Chondrocyte (in vitro differentiated cells): ENCODE measurements at places on chromosomes 7 and 10. TPM values are rescaled to one million over a fixed set of nuclear protein-coding genes. Genes with fewer than 3 reads are reported as not detected.

Gene HOXA7
- not detected in 3 replicates for total RNA-seq

DNA sequence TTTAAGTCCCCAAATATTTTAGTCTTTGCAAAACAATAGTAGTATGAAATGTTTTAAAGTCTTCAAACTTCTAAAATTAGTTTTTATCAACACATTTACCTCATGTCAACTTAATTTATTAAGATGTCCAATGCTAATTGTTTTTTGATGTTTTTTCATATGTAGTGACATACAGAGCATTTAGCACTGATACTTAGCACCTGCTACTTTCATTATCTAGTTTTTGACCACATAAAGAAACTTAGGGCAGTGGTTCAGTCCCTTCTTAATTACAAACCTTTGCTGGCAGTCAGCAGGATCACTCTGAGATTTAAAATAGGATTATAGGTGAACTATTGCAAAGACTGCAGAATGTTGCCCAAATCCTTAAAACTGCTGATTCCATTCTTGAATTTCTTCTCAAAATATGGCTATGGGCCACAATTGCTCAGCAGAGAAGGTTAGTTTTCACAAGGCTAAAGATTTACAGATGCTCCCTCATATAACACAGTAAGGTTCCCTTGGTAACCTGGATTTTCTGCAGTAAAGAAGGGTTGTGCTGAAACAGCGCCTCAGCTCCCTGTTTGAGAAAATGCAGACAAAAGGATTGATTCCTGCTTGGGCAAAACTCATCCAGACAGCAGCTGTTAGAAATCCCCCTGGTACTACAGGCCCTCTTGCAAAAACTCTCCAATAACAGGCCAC, 3.4 kb downstream of the GPR85 start:
- no peaks in the 10 kb centered on the region for H3K36me3 ChIP-seq
- H3K4me3 ChIP-seq = no peak overlapping the region
- no peak overlapping the region for H3K27ac ChIP-seq
- H3K27me3 ChIP-seq = peaks cover 31% of the 10 kb centered on the region

Gene BLNK
- total RNA-seq = not detected in 3 replicates

- no peak for DNase-seq
- H3K27ac ChIP-seq = peak overlapping the region; percentile 43
- H3K4me3 ChIP-seq = no peak overlapping the region
- no peaks in the 10 kb centered on the region for H3K36me3 ChIP-seq
- no peaks in the 10 kb centered on the region for H3K27me3 ChIP-seq
Measured at GRCh38 chr7:18109762-18110161, 82.1 kb upstream of the PRPS1L1 start.

- peaks cover 13% of the 10 kb centered on the region for H3K4me1 ChIP-seq
- H3K4me3 ChIP-seq = no peak overlapping the region
- H3K27me3 ChIP-seq = peaks cover 38% of the 10 kb centered on the region
- peak; percentile 40 for DNase-seq
- no peak overlapping the region for H3K27ac ChIP-seq
- peaks cover 5% of the 10 kb centered on the region for H3K36me3 ChIP-seq
Measured at GRCh38 chr10:103514244-103514643, 20.7 kb downstream of the NEURL1 start.
